GM03348 (cell line): ENCODE measurements at places on chromosomes 13 and 19.

DNA sequence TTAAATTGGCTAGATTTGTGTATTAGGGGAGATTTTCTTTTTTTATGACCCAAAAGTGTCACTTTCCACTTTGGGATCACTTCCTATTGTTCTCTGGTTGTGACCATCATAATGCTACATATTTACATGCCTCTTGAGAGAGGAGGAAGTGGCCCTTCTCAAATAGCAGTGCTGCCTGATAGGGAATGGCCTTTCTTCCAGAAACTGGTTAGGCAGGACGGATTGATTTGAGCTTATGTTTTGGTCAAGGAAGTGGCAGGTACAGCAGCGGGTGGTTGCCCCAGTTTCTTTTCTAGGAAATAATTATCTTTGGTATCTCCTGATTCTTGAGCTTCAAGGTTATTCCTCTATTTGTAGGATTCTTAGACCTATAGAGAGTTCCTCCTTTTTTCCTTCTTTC lies 21.9 kb upstream of the WTIP start:
- DNase-seq = no peak

DNA sequence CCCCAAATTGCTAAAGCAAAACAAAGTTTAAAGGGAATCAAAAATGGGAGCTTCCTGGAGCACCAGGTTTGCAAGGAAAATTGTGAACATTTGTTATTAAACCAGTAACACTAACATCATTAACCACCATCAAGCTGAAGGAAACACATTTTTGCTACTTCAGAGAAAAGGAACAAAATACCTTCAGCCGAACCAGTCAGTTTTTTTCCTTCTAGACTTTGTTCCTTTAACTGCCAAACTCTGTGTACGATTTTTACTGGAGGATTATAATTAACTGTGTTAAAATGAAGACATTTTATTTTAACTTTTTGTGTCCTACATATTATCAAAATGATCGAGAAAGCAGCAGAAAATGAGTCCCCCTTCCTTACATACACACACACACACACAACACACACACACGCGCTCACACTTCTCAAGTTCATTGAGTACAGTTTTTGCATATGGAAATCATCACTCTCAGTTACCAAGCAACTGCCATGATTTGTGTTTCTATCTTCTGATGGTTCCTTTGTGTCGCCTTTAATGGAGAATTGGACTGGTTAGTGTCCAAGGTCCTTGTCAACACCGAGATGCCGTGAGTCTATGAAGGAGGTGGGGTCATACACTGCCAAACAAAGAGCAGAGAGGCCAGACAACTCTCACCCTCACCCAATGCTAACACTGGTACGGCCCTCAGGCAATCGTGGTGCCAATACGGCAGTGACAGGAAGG lies 9.8 kb upstream of the SERP2 start:
- no peak for DNase-seq

DNA sequence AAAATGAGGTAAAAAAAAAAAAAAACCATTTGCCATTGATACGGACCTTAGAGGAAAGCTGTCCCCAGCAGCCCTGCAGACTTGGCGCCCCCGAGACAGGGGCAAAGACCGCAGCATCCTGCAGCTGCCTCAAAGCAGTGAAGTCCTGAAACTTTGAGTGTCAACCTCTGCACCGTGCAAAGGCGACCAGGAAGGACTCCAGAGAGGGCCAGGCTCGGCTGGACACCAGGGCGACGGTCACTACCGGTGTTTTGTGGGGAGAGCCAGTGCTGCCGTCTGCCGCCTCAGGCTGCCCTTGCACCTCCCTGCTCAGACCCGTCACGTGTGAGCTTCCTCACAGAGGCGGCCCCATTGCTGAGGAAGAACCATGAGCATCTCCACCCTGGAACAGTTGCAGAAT lies 146.7 kb upstream of the SPACA7 start:
- no peak for DNase-seq

GRCh38 chr19:42291435-42291810 lies 10.5 kb upstream of the PRR19 start:
- no peak for DNase-seq

GRCh38 chr13:25988661-25989060 lies 63.2 kb downstream of the SHISA2 start:
- DNase-seq = no peak

GRCh38 chr13:63680704-63681103 lies 2265.1 kb upstream of the PCDH20 start:
- no peak for DNase-seq

GRCh38 chr13:73767191-73767741 lies 366.9 kb downstream of the KLF12 start:
- DNase-seq = no peak

- DNase-seq = no peak
Measured at GRCh38 chr13:112741185-112741755, 51.4 kb downstream of the ATP11A start.

GRCh38 chr13:109626386-109627171 lies 159.8 kb downstream of the IRS2 start:
- no peak for DNase-seq

DNA sequence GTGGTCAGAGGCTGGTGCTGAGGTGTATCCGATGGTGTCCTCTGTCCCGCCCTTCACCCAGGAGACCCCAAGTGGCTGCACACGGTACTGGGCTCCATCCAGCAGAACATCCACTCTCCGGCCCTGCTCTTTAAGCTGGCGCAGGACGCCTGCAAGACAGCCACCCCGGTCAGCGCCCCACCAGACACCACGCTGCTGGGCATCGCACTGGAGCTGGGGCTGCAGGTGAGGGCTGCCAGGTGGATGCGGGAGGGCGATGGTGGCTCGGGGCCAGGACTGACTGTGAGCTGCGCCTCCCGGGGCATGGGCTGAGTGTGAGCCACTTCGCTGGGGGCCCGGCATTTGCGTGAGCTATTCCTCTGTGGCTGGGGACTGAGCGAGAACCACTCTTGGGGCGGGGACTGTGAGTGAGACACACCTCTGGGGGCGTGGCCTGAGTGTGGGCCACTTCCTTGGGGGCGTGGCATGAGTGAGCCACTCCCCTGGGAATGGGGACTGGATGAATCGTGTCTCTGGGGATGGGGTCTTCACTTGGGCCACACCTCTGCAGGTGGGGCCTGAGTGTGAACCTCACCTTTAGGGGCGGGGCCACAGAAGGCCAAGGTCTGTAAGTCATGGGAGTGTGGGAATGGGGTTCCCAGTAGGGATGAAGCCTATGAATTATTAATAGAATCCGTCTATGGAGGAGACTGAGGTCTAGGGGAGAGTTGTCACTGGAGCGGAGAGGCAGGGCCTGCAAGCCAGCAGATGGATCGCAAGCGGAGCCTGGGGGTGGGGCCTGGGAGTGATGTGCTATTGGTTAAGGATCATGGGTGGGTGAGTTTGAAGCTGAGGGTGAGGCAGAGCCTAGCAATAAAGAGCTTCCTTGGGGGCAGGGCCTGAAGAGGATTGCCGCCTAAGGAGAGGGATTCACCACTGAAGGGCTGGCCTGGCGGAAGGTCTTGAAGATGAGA lies 30.5 kb downstream of the ZSWIM4 start:
- peak; percentile 58 for DNase-seq

- no peak for DNase-seq
Measured at GRCh38 chr13:105465251-105465650, 1070.2 kb downstream of the EFNB2 start.

GRCh38 chr13:25501231-25501630 lies 129.5 kb downstream of the ATP8A2 start:
- DNase-seq = no peak

GRCh38 chr19:1780272-1780958 lies 27.1 kb downstream of the ONECUT3 start:
- DNase-seq = peak; percentile 44

- DNase-seq = no peak
Measured at GRCh38 chr13:96810104-96810503, 184.2 kb downstream of the OXGR1 start.

DNA sequence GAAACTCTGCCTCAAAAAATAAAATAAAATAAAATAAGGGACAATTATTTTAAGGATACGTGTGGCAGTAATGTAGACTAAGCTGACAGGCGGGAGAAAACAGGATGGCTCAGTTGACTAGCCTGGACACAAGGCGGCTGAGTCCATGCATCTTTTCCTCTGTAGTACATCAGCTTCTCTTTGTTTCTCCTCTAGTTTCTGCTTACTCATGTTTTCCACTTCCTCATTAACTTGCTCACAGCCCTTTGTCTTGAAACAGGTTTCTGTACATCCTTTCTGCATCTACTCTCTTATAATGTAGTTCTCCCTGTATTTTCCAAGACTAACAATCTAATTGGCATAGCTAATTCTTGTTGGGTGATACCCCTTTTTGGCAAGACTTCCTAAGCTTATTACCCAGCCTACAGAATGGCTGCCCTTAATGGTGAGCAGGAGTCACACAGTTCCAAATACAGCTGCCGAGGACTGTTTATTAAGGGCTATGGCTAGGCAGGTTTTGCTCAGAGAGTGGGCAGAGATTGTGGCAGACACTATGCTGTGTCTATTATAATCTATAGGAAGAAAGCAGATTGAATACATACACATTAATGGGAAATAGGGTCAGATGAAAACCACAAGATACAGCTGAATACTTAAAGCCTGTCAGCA lies 58.7 kb upstream of the KLF5 start:
- DNase-seq = no peak

GRCh38 chr13:20995245-20995838 lies 66.0 kb downstream of the LATS2 start:
- DNase-seq = no peak

DNA sequence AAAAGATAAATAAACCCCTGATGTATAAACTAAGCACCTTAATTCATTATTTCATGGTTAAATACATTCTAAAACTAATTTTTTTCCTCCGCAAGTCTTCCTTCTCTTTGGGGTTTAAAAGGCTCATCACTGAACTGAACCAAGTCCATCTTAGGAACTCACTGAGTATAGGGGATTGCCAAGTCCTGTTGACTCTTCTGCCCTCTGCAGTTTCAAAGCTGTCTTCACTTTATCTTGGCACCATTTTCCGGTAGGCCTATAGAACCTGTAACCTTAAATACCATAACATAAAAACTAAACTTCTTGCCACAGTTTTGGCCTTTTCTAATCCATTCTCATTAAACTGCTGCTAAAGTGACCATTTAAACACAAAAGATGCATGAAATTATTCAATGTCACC lies 66.5 kb upstream of the USPL1 start:
- no peak for DNase-seq

GRCh38 chr13:66314911-66315310 lies 915.2 kb downstream of the PCDH9 start:
- no peak for DNase-seq

- DNase-seq = peak; percentile 61
Measured at GRCh38 chr13:93151277-93151676, 75.3 kb upstream of the GPC6 start.

GRCh38 chr13:44050450-44051063 lies 170.9 kb downstream of the LACC1 start:
- DNase-seq = peak; percentile 52

- DNase-seq = peak; percentile 78
Measured at GRCh38 chr13:94656766-94657165, 55.1 kb downstream of the GPR180 start.

DNA sequence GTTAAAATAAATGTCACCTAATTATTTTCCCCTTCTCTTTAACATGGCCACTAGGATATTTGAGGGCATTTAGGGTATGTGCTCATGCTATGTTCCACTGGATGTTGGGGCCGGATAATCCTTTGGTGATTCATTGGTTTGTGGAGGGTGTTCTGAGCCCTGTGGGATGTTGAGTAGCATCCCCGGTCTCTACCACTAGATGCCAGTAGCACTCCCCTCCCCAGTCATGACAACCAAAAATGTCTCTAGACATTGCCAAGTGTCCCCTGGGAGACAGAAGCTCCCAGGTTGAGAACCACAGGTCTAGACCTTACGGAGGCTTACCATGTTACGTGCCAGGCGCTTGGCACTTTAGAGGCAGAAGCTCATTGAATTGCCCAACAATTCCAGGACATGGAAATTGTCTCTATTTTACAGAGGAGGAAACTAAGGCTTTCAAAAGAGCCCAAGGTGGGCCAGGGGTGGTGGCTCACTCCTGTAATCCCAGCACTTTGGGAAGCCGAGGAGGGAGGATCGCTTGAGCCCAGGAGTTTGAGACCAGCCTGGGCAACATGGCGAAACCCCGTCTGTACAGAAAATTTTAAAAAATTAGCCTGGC lies 14.1 kb downstream of the SHANK1 start:
- peak; percentile 91 for DNase-seq

DNA sequence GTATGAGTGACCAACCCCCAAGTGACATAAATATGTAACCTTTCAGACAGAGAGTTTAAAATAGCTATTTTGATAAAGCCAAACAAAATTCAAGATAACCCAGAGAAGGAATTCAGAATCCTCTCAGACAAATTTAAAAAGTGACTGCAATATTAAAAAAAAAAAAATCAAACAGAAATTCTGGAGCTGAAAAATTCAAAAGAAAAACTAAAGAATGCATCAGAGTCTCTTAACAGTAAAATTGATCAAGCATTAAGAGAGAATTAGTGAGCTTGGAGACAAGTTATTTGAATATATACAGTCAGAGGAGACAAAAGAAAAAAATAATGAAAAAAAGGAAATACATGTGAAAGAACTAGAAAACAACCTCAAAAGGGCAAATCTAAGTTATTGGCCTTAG lies 53.1 kb upstream of the ATXN8OS start:
- DNase-seq = no peak

DNA sequence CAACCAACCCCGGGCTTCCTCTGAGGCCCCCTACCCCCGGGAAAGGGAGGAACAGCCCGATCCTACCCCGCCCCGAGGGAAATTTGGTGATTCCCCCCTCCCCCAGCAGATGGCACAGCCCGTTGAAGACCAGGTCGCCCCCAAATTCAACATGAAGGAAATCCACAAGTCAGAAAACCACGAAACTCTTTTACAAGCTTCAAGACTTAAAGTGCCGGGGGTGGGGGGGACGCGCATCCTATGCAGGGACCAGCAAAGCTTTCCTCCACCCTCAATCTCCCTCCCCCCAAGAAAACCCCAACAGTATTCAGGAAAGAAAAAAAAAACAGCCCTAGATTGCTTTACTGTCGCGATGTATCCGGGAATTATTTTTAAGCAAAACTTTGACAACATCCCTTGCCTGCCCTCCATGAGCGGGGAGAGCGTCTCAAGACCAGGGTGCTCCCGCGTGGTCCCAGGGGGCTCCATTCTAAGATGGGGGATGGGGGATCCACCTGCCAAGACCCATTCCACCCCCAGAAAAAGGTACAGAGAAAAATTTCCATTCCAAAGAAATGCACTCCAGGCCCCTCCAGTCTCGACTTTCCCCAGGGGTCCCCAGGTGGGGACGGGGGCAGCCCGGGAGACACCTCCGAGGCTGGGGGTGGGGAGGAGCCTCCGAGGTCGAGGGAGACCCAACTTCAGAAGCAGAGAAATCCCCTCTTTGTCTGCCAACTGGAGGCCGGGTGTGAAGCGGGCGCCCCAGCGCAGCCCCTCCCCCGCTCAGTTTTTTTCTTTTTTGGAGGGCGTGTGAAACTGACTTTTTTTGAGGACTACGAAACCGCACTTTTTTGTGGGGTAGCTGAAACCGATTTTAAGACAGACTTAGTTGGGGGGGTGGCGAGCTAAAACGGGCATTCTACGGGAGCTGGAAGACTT lies 1.5 kb downstream of the TCF3 start:
- peak; percentile 47 for DNase-seq

- DNase-seq = no peak
Measured at GRCh38 chr19:16073988-16074387, 2.3 kb upstream of the TPM4 start.

- no peak for DNase-seq
Measured at GRCh38 chr19:35291916-35292315, at the start of gene MAG. Gene MAG (plus strand): TSS chr19:35292161. CDS start chr19:35295409, 3,248 bp downstream.

- DNase-seq = no peak
Measured at GRCh38 chr19:1748115-1748872, 5.0 kb upstream of the ONECUT3 start.
